ENCODE measurements at places on chromosomes 5 and 9.
A peak's percentile ranks its signal among the peaks of the same experiment; 100 is the strongest.

DNA sequence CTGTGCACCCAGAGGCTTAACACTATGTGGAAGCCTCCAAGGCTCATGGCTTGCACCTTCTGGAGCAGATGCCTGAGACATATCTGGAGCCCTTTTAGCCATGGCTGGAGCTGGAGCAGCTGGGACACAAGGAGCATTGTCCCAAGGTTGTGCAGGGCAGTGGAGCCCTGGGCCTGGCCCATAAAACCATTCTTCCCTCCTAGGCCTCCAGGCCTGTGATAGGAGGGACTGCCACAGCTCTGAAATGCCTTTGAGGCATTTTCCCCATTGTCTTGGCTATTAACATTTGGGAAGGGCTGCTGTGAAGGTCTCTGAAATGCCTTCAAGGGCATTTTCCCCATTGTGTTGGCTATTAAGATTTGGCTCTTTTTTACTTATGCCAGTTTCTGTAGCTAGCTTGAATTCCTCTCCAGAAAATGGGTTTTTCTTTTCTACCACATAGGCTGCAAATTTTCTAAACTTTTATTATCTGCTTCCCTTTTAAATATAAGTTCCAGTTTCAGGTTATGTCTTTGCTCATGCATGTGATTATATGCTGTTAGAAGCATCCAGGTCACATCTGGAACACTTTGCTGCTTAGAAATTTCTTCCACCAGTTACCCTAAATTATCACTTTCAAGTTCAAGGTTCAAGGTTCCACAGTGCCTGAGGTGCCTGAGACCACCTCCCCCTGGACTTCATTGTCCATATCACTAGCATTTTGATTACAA is 221.2 kb downstream of the ADAMTSL1 start:
- no peak for DNase-seq

DNA sequence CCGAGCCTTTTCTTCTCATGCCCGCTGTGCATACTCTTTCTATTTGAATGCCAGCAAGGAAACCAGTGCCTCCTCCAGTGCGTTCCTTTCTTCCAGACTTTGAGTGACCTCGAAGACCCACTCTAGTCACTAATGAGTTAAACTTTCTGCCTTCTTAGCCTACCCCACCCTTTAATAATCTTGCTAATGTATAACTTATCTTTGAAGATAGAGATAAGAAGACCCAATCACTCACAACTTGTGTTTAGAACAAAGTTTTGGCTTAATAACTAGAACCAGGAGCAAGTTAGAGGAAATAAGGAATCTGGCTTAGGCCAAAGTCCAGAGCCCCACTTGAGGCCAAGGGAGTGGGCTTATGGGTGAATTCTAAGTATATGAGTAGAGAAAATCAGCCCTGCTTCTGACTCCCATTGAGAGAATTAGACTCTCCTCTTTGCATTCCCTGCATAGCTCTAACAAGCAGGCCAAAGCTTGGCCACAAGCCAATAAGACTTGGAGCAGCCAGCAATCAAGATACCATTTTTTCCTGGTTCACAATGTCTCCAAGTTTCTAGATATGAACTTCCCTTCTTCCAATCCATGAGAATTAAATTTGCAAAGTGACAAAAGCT is 181.5 kb upstream of the PIK3R1 start:
- no peak for DNase-seq

DNA sequence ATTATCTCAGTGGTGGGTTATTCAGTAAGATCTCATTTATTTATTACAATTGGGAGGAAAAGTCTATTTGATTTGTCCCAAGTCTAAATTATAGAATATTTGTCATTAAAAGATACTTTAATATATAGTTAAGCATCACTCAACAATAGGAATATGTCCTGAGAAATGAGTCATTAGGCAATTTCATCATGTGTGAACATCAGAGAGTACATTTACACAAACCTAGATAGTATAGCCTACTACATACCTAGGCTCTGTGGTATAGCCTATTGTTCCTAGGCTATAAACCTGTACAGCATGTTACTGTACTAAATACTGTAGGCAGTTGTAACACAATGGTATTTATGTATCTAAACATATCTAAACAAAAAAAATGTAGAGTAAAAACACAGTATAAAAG is 135.0 kb upstream of the RASA1 start:
- DNase-seq = no peak

- DNase-seq = no peak
Observed at GRCh38 chr5:63025679-63026078, 447.1 kb downstream of the LRRC70 start.

GRCh38 chr5:99936911-99937310 is 598.3 kb upstream of the FAM174A start:
- DNase-seq = no peak

DNA sequence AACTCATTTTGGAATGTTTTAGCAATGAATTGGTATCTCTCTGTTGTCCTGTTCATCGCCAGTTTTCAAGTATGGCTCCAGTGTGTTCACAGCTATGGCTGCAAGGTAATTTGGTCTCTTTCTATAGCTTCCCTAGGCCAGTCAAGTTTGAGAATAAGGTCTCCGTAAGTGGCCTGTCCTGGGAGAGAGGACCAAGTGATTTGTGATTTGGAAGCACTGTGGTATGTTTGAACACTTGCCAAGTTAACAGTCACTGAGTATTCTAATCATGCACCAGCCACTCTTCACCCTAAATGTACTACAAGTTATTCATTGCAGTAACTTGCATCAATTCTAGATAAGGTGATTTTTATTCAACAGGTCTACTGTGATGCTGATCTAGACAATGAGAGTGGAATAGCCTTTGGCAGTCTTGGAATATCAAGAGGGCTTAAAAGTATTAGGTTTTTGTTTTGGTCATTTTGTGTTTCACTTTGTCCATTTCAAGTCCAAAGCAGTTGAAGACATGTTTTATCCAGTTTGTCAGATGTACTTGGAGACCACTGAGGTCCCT is 41.1 kb downstream of the G3BP1 start:
- no peak for DNase-seq

GRCh38 chr5:2496891-2497290 is 254.6 kb downstream of the IRX2 start:
- no peak for DNase-seq

DNA sequence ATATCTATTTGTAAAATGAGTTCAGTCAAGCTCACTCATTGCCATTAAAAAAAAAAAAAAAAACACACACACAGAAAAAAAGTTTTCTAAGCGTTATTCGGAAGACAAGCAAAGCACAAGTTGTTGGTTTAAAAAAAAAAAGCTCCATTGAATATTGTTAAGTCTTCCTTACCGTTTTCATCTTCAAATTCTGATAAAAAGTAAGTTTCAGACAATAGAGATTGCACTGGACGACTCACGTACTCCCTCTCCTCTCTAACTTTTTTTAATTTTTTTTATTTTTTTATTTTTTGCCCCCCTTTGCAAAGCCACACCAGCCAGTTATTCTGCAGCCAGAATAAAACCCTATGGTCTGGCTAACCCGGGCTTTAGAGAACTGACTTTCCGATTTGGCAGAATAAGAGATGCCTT is 544 bp downstream of the ADAMTS6 start:
- peak; percentile 9 for DNase-seq

DNA sequence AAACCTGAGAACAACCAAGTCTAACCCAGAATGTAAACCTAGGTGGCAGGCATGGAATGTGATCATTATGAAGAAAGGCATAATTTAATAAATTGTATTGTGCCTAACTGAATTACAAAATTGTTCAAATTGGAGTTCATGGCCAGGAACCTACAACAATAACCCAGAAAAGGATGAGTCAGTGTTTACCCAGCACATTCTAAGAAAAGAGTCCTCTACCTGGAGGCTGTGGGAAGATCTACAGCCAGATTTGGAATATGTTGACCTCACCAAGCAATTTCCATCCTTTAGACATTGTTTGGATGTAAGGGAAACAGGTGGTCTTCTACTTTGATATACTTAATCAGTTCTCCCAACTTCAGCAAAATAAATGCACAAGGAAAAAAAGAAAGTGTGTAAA is 152.2 kb downstream of the TMEM161B start:
- no peak for DNase-seq

- peak; percentile 48 for DNase-seq
Observed at GRCh38 chr5:16690243-16690852, 73.6 kb upstream of the RETREG1 start.

DNA sequence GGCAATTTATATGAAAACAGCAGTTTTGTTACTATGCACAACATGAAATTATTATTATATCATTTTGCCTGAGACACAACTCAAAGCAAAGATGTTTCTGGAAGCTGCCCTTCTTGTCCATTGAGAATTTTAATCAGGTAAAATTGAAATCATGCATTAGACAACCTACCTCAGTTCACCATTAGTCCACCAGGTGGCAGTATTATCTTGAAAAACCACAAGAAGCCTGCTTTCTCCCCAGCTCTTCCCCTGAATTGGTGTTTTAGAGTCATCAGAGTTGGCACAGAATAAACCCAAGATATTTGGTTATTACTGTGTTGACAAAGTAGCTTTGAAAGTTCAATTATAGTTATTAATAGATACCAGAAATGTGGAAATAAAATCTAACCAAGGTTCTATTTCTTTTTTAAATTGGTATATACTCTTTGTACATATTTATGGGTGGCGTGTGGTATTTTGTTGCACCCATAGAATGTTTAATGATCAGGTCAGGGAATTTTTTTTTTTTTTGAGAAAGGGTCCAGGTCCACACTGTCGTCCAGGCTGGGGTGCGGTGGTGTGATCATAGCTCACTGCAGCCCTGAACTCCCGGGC is 25.7 kb downstream of the UTP15 start:
- DNase-seq = peak; percentile 85

- no peak for DNase-seq
Observed at GRCh38 chr5:14038341-14038959, 94.0 kb upstream of the DNAH5 start.

DNA sequence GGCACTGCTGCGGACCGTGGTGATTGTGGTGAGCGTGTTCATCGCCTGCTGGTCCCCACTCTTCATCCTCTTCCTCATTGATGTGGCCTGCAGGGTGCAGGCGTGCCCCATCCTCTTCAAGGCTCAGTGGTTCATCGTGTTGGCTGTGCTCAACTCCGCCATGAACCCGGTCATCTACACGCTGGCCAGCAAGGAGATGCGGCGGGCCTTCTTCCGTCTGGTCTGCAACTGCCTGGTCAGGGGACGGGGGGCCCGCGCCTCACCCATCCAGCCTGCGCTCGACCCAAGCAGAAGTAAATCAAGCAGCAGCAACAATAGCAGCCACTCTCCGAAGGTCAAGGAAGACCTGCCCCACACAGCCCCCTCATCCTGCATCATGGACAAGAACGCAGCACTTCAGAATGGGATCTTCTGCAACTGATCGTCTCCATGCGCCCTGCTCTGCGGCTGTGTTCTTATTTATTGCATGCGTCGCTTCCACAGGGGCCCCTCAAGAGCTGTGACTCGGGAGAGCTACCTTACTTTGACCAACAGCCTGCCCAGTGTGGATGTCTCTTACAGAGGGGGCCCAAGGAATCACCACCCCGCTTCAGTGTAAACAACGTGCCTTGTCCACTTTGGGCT is 10.8 kb downstream of the S1PR3 start:
- no peak for DNase-seq

DNA sequence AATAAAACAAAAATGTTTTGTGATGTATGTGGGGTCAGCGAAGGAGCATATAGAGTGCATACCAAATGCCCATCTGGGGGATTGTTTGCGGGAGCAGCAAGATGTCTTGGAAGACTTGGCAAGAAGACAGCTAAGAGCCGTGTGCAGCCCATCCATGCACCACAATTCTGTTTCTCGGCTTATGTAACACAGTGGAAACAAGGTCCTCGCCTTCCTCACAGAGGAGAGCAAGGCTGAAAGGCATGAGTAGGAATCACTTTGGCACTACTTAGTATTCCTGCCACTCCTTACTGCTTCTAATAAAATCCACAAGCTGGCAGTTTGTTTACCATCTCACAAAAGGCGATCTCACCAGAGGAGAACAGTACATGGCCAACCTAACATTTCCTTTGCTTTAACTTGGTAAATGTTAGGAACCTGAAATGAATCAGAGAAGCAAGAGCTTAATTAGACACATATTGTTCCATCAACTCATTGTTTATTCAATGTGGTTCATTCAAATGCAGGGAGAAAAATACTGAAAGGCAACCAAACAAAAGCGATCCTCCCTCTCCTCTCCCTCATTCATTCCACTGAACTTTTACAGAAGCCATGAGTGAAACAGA is 648.1 kb downstream of the ACTL7B start:
- DNase-seq = no peak

- no peak for DNase-seq
Observed at GRCh38 chr9:131076347-131077195, 19.8 kb upstream of the AIF1L start.

DNA sequence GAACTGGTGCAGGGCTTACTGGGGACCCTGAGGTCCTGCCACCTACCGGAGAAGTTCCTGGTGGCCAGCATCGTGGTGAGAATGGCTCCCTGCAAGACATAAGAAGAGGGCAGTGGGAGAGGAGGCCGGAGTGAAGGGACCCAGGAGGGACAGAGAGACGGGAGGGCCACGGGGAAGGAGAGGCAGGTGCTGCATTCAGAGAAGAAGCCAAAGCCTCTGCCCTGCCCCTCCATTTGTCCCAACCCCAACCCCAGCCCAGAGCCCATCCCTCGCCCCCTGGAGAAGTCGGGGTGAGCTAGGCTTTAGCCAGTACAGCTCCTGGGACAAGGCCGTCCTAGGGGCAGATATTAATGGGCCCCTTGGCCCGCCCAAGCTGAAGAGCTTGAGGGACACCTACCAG is 41.8 kb downstream of the CAMK2A start:
- DNase-seq = no peak

GRCh38 chr5:93599001-93599379 is 16.0 kb downstream of the NR2F1 start:
- no peak for DNase-seq

- peak; percentile 45 for DNase-seq
Observed at GRCh38 chr9:32968101-32969011, 33.1 kb downstream of the APTX start.

DNA sequence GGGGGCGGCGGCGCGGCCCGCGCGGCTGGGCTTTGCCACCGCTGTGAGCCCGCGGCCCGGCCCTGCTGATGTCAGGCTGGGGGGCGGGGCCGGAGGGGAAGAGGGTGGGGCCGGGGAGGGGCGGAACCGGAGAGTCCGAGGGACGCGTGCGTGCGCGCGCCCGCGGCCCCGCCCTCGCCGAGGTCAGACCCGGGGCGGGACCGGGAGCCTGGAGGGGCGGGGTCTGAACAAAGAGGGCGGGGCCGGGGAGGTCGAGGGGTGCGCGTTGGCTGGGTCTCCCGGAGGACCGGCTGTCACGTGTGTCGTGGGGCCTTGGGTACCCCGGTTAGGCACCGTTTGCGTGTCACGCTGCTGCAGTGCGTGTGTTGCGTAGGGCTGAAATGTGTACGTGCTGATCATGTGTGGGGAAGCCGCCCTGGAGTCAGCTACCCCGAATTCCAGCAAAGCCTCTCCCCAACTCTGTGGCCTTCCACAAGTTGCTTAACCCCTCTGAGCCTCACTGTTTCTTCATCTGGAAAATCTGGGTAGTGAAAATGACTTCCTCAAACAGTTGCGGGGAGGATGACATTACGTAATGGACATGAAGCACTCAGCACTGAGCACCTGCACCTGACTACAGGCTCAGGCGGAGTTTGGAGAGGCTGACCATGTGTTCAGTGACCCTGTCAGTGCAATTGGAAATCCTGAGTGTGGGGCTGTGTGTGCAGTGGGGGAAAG is at the start of gene RALGDS:
RALGDS (minus strand) TSS at position 43 of the 717 bp plus-strand sequence. CDS start 86 bp downstream, outside the sequence.
- DNase-seq = peak; percentile 77

Data from SK-N-DZ (cell line).